SK-N-DZ (cell line): ENCODE measurements at places on chromosomes 12 and 14.

DNA sequence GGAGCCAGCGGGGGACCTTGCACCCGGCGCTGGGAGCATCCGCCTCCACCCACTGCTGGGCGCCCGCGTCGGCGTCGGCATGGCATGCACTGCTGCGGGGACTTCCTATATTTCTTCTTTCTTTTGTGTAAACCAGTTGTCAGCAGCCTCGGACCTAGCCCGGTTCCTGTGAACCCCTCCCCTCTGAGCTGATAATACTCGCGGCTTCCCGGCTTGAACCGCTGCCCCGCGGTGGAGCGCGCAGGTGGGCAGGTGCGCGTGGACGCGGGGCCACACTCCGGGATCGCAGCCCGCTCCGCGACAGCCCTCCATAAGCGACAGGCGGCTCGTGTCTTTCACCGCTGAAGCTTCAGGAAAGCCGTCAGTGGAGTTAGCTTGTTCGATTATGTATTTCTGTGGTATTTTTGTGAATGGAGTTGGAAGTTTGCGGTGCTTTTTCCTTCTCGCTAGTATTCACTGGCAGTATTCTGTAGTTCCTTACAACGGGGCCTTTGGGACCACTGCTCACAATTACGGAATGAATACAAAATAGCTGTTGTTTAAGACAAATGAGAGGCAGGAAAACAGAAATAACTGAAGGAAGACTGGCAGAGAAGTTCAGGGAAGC, 870 bp downstream of the BMAL2 start:
- peak; percentile 18 for DNase-seq

DNA sequence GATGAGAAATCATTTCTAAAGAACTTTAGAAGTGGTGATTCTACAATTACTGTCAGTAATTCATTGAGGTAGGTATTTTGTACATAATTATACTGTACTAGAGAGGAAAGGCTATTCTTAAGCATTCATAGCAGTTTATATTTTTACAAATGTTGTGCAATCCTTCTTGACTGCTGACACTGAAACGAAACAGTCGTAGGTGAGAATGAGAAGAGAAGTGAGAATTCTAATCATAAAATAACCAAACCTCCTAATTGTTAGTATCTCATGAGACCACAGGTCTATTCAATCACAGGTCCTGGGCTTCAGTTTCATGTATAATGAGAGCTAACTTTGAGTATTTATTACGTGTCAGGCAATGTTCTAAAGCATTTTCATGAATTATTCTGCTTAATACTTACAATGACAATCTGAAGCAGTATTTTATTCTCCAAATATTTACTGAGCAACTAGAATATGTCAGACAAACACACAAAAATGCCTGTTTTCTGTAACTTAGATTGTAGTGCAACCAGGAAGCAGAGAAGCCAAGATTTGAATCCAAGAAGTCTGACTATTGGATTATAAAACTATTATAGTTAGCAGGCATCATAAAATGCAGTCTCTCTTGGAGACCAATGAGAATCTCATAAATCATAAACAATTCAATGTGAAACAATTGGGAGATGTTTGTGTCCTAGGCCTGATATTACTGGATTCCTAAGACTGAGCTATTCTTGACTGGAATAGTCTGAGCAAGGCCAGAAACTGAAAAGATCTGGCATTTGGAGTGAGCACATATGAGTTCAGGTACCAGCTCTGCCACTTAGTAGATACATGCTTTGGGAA, 24.3 kb downstream of the RERG start:
- DNase-seq: no peak

DNA sequence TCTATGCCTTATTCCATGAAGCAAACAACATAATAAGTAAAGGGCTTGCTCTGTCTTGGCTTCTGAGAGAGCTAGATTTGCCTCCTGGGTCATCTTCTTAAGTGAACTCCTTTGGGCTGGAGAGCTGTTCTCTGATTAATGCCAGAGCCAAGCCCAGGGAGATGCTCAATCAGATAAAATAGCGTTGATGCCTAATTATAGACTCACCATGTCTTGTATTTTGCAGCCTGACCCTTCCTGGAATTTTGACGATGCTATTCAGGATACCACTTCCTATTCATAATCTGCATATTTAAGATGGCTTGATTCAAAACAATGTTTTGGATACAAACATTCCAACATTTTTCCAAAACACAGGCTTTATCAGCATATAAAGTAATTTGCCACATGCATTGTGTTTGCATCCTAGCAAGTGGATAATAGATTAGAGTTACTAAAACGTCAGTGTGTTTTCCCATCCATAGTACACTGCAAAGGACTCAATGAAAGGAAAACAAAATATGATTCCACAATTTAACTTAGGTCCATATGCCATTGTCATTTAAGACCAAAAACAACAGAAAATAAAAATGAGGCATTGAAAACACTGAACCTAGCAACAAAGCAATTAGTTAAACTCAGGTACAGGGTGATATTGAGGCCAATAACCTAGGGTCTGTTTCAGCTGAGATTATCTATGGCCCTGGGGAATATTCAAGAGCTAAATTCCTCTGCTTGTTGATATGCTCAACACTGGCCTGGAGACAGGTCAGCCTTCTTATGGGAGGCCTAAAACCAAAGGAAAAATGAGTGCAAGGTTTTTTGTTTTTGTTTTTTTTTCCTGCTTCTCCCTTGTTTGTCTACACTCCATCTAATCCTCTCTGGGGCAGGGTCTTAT, 184.2 kb upstream of the FOXN3 start:
- peak; percentile 31 for DNase-seq

- no peak for DNase-seq
Observed at GRCh38 chr12:223841-224240, 9.9 kb upstream of the SLC6A12 start.

DNA sequence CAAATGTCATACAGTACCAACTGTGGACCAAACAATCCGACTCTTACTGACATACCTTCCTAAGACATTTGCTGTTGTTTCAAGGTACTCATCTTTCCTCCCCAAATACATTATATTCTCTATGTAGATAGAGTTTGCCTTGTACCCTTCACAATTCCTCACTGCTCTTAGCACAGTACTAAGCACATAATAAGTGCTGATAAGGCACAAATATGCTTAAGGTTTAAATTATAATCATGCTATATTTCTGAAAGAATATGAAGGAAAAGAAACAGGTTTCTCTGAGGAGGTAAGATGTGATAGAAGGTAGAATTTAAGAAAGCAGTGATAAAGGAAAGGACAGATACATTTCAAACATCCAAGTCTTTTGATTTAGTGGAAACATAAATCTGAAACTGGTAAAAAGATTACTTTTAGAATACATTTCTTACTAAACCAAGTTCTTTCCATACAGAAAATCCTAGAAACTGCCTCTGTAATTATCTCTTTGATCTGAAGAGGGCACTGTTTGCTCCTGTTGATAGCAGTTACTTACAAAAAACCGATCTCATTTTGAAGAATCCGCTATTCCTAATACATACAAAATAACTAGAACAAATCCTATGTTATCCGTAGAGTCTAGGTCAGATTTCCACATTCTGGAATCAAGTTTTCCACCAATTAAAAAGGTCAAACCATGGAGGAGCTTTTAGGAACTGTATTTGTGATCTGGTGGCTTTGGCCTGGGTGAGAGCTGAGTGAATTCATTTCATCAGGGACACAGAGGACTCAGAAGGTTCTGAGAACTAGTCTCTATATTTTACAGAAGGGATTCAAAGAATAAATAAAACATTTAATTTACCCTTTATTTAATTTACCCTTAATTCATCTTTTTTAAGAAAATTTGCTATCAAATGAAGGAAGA, 311.9 kb downstream of the DAD1 start:
- DNase-seq: no peak

DNA sequence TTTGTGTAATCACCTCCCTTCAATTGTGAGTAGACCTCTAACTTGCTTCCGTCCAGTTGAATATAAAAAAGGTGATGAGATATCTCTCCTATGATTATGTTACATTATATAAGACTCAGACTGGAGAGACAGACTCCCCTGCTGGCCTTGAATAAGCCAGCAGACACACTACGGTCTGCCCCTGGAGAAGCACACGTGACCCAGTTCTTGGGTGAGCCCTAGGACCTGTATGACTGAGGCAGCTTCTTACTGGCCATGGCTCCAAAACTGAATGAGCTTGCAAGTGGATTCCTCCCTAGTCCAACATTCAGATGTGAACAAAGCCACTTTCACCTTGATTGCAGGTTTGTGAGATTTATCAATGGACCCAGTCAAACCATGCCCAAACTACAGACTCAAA, 427.9 kb upstream of the DCN start:
- no peak for DNase-seq

- DNase-seq: no peak
Observed at GRCh38 chr12:99029511-99030271, 384.6 kb downstream of the APAF1 start.

DNA sequence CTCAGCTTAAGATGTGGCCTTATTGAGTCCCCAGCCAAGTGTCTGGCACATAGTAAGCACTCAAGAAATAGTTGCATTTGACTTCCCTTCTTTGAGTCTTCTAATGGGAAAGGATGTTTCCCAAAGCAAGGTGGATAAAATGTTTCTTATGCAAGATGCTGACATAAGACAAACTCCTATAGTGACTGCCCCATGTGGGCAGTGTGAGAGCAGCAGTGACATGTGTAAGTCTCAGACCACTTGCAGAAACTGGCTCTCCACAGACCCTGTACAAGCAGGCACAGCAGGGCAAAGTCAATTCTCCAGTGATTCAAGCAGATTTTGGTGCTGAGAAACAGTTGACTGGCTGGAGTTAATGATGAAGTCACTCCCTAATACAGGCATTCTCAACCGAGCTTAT, 255.3 kb downstream of the ANO2 start:
- DNase-seq: no peak

DNA sequence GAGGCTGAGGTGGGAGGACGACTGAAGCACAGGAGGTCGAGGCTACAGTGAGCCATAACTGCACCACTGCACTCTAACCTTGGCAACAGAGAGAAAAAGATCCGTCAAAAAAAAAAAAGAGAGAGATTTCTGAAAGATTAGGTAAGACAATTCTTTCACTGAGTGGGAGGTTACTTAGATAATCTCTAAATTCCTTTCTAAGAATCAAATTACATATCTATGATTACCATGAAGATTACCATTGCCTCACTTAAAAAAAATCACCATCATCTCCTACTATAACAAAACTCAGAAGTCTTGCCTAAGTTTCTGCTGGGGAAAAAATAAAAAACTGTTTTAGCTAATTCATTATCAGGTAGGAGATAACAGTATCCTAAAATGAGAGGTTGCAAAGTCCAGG, 366.7 kb downstream of the DUSP6 start:
- no peak for DNase-seq

GRCh38 chr12:6062757-6063735, 61.4 kb downstream of the VWF start:
- DNase-seq: peak; percentile 81

DNA sequence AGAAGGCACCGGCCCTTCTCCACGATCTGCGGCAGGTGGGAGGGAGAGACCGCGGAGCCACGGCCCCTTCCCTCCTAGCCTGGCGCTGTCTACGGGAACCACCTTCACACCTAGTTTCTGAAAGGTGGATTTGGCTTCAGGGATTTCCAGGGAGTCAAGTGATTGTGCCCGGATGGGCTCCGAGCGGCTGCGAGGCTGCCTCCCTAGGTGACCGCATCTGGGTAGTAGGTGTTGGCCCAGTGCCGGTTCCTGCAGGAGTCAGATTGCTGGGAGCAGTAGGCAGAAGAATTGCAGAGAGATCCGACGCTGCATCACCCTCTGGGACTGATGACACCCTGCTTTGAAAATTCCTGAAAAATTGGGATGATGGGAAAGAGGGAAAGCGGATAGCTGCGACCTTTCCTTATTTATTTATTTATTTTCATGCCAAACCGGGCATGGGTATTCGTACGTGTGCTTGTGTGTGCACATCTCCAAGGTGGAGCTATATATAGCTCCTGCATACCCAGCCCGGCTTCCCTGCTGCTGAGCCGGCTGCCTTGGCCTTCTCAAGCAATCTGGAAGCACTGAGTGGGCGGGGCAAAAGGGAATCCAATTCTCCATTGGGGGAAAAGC, 1.1 kb downstream of the CNTN1 start:
- DNase-seq: peak; percentile 91

- DNase-seq: no peak
Observed at GRCh38 chr12:125549836-125550235, 484.6 kb downstream of the AACS start.

DNA sequence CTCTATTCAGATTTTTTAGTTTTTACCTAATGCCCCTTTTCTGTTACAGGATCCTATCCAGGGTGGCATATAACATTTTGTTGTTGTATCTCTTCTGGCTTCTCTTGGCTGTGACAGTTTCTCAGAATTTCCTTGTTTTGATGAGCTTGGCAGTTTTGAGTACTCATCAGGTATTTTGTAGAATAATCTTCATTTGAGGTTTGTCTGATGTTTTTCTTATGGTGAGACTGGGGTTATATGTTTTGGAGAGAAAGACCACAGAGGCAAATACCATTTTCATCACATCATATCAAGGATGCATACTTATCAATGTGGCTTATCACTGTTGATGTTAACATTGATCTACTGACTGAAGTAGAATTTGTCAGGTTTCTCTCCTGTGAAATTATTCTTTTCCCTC, 14.0 kb upstream of the LYZ start:
- no peak for DNase-seq

GRCh38 chr12:4286228-4286627, 12.7 kb downstream of the CCND2 start:
- no peak for DNase-seq

- DNase-seq: no peak
Observed at GRCh38 chr12:26361964-26362363, 166.6 kb downstream of the SSPN start.

- no peak for DNase-seq
Observed at GRCh38 chr12:42729535-42729900, 140.0 kb upstream of the PRICKLE1 start.

DNA sequence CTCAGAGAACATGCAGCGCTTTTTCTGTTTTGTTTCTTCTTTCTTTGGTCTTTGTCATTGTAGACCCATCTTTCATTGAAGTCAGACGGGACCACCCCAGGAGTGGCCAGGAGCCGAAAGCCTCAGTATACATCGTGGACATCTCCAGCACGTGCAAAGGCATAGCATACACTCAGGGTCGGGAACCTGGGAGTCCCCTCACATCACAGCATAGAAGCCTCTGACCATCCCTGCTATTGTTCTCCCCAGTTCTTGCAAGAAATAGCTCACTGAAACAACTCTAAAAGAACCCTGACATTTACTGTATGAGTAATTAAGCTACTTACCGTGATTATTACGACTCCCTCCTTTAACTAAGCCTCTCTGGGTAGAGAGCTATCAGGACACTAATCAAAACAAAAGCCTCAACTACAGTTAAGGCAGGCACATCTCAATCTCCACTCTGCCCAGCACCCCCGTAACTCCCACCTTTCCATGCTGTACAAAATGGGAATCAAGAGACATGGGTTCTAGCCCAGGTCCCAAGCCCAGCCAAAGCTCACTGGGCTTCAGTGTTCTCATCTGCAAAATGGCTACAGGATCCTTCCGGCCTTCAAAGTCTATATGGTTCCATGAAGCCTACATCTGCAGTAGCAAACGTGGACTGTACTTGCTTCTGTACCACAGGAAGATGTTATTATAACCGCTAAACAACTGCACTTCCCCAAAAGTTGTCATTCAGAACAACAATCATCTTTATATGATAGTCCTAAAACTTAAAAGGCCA, 6.7 kb downstream of the CCDC88C start:
- no peak for DNase-seq
